RWPE1 (cell line): ENCODE measurements at places on chromosomes 6 and 20.

DNA sequence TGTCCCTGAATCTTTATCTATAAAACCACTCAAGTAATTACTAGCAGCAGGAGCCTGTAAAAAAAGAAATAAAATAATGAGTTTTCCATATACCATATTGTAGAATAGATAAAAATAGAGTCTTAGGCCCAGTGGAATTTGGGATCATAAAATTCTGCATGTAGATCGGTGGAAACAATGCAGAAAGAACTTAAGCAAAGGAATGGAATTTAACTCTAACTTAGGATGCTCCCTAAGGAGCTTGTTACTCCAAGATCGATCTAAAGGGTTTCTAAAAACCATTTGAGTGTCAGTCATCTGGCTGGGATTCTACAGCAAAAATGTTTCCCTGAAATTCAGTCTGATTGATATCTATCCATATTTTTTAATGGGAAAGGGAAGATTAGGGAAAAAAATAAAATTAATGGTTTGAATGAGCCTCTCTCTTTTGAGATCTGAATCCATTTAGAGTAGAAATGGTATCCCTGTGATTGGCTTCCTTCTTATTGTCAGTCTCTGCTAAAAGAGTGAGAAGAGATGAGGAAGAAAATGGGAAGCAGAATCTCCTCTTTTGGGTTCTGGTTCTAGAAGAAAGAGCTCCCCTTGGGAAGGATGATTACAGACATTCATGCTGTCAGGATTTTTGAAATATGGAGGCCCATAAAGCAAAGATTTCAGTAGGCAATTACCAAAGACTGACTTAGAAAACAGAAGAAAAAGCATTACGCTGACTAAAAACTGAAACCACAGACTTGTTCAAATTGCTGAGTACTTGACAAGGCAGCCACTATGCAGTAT, 564.3 kb upstream of the MARCKS start:
- no peak for DNase-seq

- no peak for DNase-seq
Observed at GRCh38 chr6:11494786-11495564, 42.6 kb upstream of the TMEM170B start.

DNA sequence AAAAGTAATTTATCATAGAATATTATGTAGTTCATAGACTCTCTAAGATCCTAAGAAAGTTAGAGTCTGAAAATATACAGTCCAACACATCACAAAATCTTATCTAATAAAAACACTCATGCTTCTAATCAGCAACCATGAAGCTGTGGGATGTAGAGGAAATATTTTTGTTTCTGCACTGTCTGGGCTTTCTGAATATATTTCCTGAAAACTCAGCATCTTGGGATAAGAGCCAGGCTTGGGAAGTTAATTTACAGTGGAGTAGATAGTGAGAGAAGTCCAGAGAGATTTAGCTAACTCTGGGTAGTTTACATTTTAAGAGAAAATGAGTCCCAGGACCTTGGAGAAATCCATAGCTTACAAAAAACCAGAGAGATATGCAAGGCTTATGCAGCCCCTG, 150.4 kb upstream of the BMP5 start:
- no peak for DNase-seq

- DNase-seq: no peak
Observed at GRCh38 chr6:52180787-52181558, 5.2 kb upstream of the IL17A start.

DNA sequence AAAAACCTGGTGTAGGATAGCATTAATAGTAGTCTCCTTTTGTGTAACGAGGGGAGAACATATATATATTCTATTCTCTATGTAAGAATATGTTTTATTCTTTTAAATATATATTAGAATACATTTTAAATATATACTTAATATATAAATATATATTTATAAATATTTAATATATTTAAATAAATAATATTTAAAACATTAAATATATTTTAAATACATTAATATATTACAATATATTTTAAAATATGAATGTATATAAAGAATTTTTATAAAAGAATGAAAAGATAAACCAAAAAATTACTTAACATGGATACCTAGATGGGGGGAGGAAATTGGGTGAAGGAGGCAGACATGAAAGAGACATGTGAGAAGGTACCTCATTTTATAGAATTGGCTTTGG, 53.0 kb upstream of the ZNF831 start:
- no peak for DNase-seq

DNA sequence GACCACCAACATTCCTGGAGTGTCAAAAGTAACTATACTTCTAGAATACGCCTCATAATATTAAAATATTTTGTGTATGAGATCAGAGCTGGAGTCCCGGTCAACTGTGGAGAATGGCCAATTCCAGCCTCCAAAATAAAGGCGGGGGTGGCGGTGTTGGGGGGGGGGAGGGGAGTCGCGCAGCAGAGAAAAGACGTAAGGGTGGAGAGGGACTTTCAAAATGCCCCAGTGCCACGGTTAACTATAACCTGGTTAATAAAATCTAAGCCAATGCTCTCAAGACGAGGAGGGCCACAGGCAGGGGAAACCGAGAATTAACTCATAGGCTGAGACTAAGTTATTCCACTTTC, 1.3 kb downstream of the NUP153 start:
- peak; percentile 86 for DNase-seq

DNA sequence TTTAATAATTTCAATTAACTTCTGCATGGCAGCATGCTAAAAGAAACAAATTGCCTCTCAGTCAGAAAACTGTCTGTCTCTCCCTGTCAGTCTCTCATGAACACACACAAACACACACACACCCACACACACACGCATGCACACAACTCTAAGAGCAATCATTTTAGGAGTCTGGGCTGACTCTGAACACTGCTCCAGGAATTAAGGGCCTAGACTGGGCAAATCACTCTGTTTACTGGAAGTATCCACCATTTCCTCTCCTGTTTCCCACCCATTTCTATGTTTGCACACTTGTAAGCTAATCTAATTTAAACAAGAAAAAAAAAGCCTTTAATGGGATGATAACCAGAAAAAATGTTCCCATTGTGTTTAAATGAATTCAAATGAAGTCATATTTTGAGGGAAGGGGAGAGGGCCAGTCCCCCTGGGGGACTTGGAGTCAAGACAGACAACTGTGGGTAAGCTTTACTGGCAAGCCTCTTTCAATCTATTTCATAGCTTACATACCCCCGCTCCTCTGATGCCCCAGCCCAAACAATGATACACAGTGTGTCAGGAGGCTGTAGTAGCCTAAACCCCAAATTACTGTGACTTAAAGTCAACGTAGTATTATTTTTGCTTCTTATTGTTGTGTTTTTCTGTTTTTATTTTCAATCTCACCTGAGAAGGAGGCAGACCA, 447.8 kb upstream of the FLRT3 start:
- DNase-seq: no peak

DNA sequence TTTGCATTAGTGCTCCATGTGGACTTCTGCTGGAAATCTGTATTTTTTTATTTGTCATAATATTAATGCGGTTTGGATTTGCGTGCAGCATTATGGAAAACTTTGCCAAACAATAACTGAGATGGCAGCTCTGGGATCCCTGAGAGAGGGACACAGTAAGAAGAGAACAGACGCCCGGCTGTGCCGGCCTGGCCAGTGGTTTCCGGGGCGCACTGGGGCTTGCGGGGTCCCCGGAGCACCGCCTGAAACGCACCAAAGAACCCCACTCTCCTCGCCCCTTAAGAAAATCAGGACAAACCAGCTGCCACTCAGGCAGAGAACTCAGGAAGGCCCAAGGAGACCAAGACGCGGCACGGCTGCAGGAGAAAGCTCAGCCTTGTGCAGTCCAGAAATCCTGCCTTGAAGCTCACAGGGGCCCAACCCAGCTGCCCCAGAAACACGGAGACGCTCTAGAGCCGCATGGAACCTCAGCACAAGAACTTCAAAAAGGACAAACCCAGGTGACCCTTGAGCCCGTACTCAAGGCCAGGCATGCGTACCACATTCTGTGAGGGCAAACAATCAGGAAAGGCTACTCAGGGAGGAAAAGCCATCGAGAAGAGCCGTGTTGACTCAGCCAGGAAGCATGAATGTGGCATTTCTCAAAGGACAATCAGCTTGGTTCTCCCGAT, 226.5 kb upstream of the CDYL start:
- DNase-seq: no peak
